Ecto neural progenitor cell (in vitro differentiated cells): ENCODE measurements at places on chromosomes 7 and 10.

- peak; percentile 45 for DNase-seq
Observed at GRCh38 chr7:111137296-111138192, 46.6 kb downstream of the LRRN3 start.

GRCh38 chr10:84177541-84178141 is 4.0 kb downstream of the GPR15LG start:
- no peak for DNase-seq

DNA sequence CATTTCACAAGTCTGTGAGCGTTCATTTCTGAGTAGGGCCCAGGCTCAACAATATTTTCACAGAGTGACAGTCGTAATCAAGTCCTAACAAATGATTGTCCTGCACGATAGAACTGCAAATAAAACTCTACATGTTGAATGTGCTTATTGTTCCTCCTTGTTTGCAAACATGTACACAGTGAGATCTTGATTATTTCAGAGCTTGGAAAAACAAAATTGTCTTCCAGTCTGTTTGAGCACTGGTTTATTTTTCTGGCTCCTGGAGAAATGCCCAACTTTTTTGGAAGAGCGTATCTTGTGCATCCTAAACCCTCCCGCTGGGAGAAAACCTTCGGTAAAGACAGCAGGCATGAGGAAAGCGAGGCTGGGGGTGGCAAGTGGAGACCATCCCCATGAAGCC is 91.1 kb downstream of the TEX36 start:
- DNase-seq, result no peak

DNA sequence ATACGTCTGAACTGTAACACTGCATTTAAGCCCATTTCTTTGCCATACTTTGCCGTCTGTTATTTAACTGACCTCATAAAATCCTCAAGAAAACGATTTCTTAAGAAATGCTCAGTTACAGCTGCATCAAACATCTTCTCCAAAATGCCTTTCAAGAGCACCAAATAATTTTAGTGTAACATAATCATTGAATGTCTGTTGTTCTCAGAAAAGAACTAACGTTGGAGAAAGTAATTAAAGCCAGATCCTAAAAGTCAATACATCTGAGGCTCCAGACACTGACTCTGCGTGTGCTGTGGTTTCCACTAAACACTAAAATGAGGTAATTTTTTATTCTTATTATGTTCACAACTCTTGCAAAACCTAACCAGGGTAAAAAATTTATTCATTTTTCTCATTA is 63.7 kb upstream of the LRRC17 start:
- DNase-seq, result no peak

- DNase-seq, result no peak
Observed at GRCh38 chr10:2121929-2122328, 384.6 kb upstream of the ADARB2 start.

GRCh38 chr7:15326044-15326644 is 235.7 kb downstream of the AGMO start:
- DNase-seq, result no peak

GRCh38 chr10:113530476-113530875 is 22.4 kb upstream of the HABP2 start:
- no peak for DNase-seq
